Stimulated activated CD8-positive, alpha-beta memory T cell treated with anti-CD3 and anti-CD28 coated beads, Interleukin-4, amount 100 ng/mL, for 1 hour (primary cell): ENCODE measurements at places on chromosomes 5 and 9.
A peak's percentile ranks its signal among the peaks of the same experiment; 100 is the strongest.

DNA sequence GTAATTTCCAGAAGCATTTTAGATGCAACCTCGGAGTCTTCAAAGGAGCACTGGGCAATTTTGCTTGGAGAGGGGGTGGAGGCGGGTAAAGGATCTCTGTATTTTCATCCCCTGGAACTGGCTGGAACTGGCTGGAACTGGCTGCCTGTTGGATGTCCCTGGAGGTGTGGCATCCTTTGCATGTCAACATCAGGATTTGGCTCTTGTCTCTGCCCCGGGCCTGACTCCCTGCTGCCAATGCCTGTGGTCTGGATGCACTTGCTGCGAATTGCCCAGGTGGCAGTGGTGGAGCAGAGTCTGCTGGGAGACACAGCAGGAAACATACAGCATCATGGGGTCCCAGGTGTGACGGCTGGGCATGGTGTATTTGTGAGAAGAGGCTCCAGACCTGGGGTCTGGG lies 391.3 kb downstream of the GADD45G start:
- DNase-seq: no peak

GRCh38 chr9:16680975-16681651 lies 189.4 kb downstream of the BNC2 start:
- DNase-seq: no peak

GRCh38 chr9:135864447-135865049 lies 42.8 kb downstream of the CAMSAP1 start:
- DNase-seq: peak; percentile 34

DNA sequence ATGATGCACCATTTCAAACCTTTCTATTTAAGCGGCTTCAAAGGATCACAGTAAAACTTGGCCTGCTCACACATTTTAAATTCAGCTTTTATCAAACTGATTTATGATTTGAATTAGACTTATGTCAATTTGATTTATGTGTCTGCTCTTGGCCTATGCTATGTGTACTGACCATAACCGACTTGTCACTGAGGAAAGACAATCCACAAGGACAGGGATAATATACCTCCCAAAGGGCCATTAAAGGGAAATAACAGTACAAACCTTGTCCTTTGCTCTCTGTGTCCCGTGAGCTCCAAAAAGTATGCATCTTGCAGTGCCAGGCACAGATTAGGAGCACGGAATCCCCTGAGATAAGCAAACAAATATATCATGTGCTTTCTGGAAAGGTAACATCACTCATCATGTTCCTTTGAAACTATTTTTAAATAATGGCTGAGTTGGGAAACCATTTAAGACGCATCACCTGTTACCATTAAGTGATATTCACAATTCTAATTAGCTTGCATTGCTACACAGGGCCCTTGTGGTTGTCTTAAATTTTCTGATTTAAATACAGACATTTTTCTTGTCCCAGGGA lies 31.9 kb upstream of the FTMT start:
- no peak for DNase-seq

DNA sequence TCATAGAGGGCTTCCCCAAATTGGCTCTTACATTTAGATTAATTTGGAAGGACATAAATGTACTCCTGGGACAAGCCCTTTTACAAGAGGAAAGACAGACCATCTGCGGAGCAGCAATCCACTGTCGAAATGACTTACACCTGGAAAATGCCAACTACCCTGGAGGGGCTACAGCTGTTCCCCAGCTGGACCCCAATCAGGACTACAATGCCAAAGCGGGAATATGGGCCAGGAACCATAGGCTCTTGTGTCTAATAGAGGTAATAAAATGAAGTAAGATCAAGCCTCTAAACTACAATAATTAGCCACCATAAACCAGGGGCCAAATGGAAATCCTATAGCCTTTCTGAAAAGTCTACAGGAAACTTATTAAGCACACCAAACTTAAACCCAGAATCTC lies 581.3 kb downstream of the PDE4D start:
- no peak for DNase-seq
